ENCODE measurements at places on chromosomes 12 and 14. TPM values are rescaled to one million over a fixed set of nuclear protein-coding genes. Genes with fewer than 3 reads are reported as not detected.

GRCh38 chr12:125330645-125331341 lies 265.6 kb downstream of the AACS start:
- DNase-seq = no peak

The GPATCH2L gene
- total RNA-seq = 46.8 TPM

The SLC7A7 gene
- 1.5 TPM for total RNA-seq

DNA sequence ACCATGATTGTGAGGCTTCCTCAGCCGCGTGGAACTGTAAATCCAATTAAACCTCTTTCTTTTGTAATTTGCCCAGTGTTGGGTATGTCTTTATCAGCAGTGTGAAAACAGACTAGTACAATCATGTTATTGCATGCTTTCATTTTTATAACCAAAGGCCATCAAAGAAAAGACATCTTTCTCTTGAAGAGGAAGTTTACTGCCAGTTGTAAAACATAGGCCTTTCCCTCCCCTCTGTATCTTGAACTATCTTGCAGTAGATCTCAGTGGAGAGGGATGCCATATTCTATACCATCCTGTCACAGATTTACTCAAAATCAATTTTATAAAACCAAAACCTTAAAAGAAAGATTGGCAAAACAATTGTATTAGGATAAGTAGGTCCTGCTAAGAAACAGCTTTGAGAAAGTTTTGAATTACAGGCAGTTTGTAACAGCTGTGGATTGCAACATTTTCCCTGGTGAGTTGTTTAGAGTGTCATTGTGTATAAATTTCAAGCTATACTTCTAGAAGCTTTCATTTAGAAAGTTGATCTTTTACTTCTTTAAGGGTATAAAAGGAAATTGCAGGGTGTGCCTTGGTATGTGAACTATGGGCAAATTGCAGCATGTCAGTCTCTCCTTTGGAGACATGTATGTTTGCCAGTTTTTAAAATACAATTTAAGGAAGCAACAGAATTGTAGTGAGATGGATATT lies 128.0 kb downstream of the ATP23 start:
- no peak for DNase-seq

The ANO6 gene
- total RNA-seq = 75.8 TPM

The KLRF1 gene
- total RNA-seq = not detected

The PTPN21 gene
- total RNA-seq = 40.0 TPM

The DIO3 gene
- not detected for total RNA-seq

DNA sequence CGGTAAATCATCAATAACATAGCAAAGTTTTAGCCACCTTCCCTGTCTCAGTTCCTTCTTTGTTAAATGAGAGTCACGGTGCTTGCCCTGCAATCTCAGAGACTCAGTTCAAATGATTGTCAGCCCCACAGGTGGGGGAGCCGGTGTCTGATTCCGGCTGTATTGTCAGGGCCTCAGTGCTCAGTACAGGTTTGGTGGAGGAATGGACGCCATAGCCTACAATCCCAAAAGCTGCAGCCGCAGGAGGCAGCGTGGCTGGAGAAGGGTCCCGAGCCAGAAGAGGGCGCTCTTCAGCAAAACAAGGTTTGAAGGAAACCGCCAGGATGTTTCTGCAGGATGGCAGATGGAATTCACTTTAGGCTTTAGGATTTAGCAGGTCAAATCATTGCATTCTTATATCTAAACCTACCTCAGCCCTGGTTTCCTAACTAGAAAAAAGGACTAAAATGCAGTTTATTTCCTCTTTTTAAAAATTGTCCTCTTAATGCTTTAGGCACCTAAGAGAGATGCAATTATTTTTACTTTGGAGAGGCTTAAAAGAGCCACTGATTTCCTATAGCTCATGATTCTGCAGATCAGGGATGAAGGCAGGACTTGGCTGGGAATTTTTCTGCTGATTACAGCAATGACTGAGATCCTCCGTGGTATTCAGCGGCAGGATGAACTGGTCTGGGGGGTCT lies 29.2 kb downstream of the FOS start:
- DNase-seq = no peak

DNA sequence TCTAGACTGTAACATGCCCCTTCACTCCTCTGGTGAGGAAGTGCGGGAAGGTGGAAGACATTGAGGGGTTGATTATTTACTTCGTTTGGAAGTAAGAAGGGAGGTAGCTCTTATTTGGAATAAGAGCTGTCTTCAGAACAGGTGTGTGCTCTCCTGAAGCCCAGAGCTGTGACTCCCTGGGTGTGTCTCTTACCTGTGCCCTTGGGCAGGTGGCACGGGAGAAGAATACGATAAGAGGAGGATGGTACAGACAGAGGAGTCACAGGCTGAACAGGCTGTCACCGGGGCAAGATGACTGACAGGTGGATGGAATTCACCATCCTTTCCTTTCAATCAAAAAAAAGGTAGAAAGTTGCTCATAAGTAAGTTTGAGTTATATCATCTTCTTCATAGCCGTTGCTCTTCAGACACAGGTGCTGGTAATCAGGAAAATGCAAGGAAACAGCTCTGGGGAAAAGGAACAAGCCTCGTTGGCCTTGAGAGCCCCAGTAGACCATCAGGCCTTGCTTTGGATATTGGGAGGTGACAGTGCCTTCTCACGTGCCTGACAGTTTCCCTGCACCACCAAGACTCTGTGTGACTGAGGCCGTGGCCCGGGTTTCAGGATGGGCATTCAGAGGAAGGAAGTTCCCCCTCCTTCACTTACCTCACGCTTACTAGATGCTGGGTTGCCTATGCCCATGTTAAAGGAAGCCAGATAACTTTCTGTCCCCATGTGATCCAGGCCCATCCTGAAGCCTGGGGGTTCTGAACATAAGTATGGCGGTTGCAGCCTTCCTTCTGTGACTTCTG lies 120.4 kb downstream of the ETV6 start:
- DNase-seq = no peak

- no peak for DNase-seq
Observed at GRCh38 chr14:105201925-105202513, 20.9 kb upstream of the NUDT14 start.

The ELK3 gene
- total RNA-seq = 37.1 TPM

GRCh38 chr12:1837541-1838204 lies 17.3 kb downstream of the LRTM2 start:
- peak; percentile 50 for DNase-seq

- no peak for DNase-seq
Observed at GRCh38 chr14:52365071-52365470, 51.0 kb downstream of the PTGER2 start.
